Stimulated activated CD8-positive, alpha-beta memory T cell treated with anti-CD3 and anti-CD28 coated beads, Interleukin-15, amount 100 ng/mL, for 24 hours (primary cell): ENCODE measurements at places on chromosomes 12 and 14.

DNA sequence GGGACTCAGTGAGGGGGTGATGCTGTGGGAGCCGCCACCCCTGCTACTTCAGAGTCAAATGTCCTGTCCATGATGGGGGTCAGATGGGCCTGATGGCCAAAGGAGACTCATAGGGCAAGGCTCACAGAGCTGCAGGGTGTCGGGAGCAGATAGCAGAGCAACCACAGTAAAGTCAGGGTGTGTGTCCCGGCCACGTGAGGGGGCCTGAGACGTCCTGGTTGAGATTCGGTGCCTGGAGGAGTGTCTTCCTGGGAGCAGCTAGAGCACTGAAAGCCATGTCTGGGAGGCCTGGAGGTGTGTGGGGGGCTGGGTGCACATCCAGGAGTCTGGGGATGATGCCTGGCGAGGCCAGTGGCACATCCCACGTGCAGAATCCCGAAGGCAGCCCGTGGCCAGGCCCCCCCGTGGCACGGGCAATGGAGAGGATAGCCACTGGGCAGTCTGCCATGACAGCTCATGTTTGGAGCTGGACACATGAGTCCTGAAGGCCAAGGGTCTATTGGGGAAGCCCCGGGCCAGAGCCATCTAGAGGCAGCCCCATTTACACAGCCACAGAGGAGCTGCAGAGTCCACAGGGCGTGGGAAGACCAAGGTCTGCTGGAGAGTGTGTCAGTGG, 308.0 kb upstream of the SFSWAP start:
- no peak for DNase-seq

DNA sequence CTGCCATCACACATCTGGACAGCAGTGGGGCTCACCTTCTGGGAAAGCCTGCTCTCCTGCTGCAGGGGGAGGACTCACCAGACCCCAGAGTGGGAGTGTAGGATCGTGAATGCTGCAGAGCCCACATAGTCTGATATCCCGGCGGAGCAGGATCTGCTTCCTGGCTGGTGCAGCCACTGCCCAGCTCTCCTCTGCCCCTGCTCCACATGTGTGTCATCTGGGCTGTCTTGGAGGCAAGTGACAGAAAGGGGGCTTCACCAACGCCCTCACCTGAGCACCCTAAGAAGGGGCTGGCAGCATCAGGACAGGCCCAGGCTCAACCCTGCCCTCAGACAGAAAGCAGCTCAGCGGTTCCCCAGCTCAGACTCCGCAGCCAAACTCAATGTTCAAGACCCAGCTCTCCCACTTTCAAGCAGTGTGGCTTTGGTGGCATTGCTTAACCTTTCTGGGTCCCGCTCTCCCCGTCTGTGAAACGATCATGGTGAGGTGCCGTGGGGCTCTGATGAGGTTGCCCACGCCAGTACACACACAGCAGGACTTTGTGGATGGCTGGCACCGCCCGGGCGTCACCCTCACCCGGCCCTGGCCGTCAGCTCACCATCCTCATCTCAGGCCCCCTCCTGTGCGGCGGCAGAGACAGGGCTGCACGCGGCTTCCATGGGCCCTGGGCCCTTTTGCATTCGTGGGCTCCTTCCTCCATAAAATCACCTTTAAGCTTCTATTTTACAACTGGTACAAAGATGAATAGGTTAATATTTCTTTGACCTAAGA, 91.0 kb upstream of the SFSWAP start:
- no peak for DNase-seq

- DNase-seq: no peak
Observed at GRCh38 chr14:95185033-95185766, 27.9 kb upstream of the DICER1 start.

- no peak for DNase-seq
Observed at GRCh38 chr12:106492857-106493256, 89.9 kb upstream of the RFX4 start.

- no peak for DNase-seq
Observed at GRCh38 chr14:22545842-22546721, 42.9 kb downstream of the DAD1 start.

DNA sequence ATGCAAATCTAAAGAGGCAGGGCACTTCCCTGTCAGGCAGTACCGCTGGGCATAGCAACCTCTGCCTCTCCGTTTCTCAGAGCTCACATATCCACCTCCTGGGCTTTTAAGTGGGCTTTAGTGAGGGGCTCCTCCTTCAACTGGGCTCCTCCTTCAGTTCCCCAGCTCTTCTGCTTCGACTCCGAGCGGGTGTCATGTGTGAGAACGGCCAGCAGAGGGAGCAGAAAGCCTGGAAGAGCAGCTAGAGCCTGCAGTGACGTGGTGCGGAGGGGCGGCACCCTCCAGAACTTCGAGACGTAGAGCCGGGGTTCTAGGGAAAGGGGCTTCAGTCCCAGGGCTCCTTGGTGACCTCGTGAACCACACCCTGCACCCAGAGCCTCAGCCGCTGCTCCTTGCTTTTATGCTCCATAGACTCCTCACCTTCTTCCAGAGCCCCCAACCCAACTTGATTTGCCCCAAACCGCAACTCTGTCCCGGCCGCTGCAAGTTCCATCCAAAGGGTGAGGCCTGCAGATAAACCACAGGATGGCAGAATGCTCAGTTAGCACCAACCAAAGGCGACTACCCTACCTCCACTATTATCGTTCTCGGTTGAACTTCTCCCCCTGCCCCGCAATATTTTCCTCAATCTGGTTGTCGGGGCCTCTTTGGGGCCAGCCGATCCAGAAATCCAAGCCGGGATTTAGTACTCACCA, 383 bp upstream of the GLI1 start:
- peak; percentile 77 for DNase-seq
